ENCODE measurements at places on chromosomes 4 and X.

- DNase-seq, result no peak
These were observed 32.7 kb upstream of the TCEANC start for GRCh38 chrX:13620207-13620606.

DNA sequence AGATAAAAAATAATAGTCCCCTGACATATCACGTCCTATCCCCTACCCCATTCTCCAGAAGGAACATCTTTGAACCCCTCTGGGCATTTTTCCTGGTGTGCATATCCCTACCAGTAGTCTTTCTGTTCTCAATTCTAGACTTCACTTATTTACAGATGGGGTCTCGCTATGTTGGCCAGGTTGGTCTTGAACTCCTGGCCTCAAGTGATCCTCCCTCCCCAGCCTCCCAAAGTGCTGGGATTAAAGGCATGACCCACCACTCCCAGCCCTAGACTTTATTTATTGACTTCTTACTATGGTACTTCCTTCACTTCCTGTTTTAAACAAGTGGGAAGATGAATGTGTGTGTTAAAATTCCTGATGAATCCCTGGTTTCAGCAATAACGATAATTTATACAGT, 612 bp upstream of the RRAGB start:
- DNase-seq, result no peak

DNA sequence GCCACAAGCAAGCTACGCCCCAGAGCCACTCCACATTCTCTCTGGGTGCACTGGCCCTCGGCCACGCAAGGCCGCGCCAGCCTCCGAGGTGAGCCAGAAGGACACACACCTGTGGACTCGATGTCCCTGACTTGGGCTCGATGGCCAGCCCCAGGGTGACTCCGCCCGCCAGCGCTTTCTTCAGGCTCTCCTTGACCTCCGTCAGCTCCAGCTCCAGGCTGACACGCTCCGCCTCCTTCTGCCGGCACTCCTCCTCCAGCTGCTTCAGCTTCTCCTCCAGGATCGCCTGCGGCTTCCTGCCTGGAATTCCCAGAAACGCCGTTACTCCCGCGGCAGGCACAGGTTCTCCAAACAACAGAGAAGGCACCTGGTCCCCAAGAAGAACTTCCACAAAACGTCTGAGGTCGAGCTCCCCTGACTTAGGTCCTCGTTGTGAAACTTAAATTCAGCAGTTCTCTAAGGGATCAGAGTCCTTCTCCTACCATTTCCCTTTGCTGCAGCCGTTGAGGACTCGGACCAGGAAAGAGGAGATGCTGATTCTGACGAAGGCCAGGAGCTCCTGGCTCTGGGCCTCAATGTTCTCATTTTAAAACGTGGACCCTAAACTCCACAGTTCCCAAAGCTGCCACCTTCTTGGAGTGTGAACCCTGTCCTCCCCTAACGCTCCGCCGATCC, 166.8 kb downstream of the AFAP1 start:
- no peak for DNase-seq

DNA sequence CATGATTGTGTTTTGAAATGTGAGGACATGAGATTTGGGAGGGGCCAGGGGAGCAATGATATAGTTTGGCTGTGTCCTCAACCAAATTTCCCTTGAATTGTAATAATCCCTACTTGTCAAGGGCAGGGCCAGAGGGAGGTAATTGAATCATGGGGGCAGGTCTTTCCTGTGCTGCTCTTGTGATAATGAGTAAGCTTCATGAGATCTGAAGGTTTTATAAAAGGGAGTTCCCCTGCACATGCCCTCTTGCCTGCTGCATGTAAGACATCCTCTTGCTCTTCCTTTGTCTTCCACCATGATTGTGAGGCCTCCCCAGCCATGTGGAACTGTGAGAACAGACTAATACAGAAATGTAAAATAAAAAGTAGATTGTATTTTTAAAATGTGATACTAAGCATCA, 1294.9 kb downstream of the ADGRL3 start:
- no peak for DNase-seq

- peak; percentile 41 for DNase-seq
These were observed 70.2 kb downstream of the MTNR1A start for GRCh38 chr4:186485150-186485549.

- no peak for DNase-seq
These were observed 16.2 kb downstream of the NELFA start for GRCh38 chr4:1992468-1993168.

DNA sequence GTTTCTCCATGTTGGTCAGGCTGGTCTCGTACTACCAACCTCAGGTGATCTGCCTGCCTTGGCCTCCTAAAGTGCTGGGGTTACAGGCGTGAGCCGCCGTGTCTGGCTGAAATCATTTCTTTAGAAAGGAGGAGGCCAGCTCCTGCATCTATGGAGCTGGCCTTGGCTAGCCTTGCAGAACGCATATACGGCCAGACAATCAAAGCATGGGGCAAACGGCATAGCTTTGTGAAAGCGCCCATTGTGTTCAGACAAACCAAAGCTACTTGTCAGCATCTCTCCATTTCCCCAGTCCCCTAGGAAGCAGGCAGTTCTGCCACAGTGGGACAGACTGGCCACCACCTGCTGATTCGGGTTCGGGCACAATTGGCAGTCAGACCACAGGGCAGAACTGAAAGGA, 48.9 kb upstream of the IQSEC2 start:
- no peak for DNase-seq

DNA sequence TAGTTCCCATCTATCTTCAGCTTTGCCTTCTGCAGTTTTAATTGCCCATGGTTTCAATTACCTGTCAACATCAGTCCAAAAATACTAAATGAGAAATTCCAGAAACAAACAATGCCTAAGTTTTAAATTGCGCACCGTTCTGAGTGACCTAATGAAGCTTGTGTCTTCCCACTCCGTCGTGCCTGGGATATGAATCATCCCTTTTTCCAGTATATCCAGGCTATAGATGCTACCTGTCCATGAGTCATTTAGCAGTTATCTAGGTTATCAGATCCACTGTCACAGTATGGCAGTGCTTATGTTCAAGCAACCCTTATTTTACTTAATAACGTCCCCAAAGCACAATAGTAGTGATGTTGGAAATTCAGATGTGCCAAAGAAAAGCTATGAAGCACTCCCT, 363.6 kb upstream of the FAM241A start:
- DNase-seq, result no peak

GRCh38 chr4:76213415-76214176, at the start of gene SCARB2:
SCARB2 (minus strand) TSS chr4:76213824; CDS start chr4:76213543, 281 bp downstream.
- DNase-seq, result peak; percentile 94

- DNase-seq, result no peak
These were observed 40.8 kb downstream of the SLC34A2 start for GRCh38 chr4:25696409-25696808.

DNA sequence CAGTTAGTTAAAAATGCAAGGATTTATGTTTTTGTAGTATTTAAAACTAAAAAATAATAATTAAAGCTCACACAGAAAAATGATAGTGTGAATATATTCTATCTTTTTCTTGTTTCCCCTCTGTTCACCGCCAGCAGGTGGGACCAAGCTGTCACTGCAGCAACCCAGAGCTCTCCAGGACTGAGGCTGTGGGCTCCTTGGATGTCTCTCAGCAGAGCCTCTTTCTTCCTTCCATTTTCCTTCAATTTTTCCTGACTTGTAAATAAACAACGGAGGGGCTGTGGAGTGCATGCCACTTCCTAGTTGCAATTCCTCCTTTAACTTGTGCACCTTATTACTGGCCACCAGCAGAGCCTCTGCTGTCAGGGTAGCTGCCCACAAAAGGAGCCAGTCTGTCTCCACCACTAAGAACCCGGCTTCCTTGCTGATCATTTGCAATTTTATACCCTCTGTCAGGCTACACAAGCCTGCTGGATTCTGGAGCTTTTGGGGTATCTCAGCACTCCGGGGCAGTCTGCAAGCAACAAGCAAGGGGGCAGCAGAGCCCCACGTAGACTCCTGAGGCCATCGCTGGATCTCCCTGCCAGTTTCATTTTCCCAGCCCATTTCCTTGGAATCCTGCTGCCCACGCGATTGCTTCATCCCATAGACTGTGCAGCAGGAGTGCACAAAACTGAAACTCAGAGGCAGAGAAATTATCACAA, 1467.4 kb downstream of the C4orf33 start:
- peak; percentile 58 for DNase-seq

DNA sequence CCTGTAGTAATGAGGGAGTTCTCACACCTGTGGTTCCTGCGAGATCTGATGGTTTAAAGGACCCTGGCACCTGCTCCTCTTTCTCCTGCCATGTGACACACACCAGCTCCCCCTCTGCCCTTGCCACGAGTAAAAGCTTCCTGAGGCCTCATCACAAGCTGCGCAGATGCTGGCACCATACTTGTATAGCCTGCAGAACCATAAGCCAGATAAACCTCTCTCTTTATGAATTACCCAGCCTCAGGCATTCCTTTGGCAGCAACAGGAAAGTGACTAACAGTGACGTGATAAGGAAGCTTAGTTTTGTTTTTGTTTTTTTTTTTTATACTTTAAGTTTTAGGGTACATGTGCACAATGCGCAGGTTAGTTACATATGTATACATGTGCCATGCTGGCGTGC, 130.9 kb downstream of the AFAP1 start:
- no peak for DNase-seq

- peak; percentile 34 for DNase-seq
These were observed 17.9 kb upstream of the CXCL11 start for GRCh38 chr4:76053730-76054129.

DNA sequence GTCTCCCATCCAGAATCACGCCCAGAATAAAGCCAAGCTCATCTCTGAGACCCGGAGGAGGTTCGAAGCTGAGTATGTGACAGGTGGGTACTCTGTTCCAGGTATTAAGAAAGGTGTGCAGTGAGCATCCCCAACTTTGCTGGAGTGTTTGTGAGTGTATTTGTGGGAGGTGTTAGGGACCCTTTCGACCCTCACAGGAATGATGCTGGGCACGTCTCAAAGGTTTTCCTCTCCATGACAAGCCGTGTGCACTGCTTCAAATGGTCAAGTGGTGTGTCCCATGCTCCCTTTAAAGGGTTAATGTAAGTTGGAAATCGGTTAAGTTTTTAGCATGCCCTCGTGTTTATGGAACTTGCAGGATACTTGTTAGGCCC, 442 bp downstream of the MOSPD2 start:
- DNase-seq, result no peak

DNA sequence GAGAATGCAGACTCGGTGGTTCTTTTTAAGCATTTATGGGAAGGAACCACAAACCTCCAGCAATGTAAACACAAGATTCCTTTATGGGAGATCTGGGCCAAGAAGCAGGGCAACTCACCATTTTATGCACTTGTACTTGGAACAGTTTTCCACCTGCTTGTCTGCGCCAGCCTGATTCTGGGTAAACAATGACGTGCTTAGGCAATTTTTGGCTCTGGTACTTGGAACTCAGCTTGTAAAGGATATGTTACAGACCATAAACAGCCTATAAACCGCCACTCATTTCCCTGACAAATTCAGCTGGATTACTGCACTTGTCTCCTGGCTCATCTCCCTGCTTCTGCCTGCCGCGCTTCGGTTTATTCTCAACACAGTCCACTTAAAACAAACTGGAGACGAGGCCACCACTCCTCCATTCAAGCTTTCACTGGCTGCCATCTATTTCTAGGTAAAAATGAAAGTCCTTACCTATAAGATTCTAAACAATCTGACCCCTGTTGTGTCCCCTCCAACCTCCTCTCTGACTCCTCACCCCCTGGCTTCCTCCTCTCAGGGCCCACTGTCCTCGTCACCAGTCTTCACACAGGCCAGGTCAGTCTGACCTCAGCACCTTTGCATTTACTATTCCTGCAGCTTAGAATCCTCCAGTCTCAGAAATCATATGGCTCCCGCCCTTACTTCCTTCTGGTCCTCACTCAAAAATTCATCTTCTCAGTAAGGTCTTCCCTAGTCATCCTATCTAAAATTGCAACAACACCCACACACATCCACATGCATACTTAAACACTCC, 205.9 kb upstream of the GALNT7 start:
- DNase-seq, result no peak

DNA sequence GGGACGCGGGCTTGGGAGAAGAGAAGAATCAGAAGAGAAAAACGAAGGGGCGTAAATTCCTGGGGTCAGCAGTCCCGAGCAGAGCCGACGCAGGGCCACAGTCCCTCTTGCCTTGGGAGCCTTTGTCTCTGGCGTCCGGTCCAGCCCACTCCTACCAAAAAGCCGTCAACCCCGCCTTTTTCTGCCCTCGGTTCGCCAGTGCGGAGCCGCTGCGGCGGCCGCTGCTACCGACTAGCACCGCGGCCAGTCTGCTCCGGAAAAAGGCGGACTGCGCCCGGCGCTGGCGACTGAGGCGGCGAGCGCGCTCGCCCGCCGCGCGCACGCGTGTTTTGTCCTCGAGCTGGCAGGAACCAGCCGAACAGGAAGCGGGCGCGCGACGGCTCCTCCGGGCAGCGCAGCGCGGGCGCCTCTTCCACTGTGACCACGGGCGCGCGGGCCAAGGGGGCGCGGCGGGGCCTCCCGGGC, 502 bp downstream of the HNRNPDL start:
- no peak for DNase-seq

- DNase-seq, result no peak
These were observed 6.8 kb upstream of the RHOH start for GRCh38 chr4:40190019-40190418.

DNA sequence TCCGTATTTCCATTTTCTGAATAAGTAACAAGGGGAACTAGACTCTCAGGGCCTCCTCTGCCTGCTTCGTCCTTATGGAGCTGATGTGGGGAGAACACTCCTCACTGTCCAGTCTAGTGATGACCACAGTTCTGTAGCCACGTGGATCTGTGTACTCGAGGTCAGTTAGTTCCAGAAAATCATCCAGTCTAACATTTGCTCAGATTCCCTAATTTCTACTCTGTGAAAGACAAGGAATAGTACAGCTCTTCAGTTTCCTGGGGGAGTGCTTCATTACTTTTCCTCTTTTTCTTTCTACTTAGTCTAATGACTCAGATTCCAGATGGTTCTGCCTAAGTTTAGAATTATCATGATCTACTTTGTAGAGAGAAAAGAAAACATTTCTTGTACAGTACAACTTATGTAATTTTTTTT, 82.6 kb downstream of the SORBS2 start:
- DNase-seq, result no peak

- no peak for DNase-seq
These were observed 198.7 kb upstream of the NOCT start for GRCh38 chr4:138816875-138817274.

DNA sequence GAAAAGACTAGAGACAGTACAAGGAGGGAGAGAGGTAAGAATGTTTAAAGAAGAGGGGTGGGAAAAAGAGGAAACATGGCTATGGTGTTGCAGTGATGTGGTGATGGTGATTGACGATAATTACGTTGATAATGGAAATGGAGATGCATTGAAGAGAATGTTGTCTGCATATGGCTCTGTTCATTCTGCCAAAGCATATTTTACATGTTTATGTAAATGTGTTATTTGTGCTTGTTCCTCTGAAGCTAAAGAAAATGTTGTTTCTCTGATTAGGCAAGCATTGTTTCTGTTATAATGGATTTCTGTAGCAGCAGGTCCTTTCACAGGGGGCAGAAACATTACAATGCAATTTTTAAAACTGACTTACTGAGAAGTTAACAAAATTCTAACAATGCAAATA, 958.8 kb downstream of the CCSER1 start:
- no peak for DNase-seq
